DMS53 (cell line): ENCODE measurements at places on chromosomes 4 and X.

GRCh38 chrX:107857837-107858236 lies 32.2 kb downstream of the MID2 start:
- DNase-seq, result peak; percentile 25

DNA sequence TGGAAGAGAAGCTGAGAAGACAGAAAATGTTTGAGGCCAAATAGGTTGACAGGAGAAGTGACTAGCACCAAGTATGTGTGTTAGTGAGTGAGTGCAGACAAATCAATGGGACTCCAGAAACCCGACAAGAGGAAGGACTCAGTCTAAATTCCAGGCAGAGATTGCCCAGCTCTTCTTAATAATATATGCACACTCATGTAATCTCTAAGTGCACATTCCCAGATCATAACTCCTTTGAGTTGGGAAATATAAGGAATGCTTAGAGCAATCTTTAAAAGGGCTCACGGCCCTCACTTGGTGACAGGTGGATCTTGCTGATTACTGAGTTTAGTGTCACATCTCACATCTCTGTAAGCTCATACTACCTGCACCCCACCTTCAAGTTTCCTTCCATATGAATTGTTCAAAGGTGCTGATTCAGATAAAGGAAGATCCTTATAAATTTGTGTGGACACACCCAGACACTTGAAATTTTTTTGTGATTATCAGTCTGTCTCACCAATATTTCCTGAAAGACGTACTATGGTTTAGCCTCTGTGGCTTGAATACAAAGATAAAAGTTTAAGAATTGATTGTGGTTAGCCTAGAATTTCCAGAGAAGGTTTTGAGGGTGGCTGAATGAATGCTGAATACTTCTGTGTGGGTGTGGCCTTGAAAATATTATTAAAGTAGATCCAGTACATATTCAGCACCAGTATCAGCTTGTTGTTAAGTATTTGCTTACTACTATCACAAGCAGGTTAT lies 205.1 kb upstream of the UGT8 start:
- no peak for DNase-seq

DNA sequence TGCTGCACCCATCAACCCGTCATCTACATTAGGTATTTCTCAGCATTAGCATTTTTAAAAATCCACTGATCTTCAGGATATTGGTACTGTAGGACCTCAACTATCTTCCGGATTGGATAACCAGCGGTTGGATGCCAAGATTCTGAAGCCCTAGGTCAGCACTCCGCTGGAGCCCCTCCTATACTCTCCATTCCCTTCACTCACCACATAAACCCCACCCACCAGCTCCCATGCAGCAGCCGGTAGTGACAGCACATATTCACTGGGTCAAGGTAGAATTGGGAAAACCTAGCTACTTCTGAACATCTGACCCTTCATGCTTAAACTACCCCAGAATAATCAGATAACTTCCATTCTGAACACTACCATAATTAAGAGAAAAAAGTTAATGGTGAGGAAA lies 134.9 kb downstream of the CORIN start:
- no peak for DNase-seq

GRCh38 chrX:54808109-54808604 lies 612 bp downstream of the MAGED2 start:
- DNase-seq, result no peak

- peak; percentile 54 for DNase-seq
Measured at GRCh38 chr4:114694770-114695169, 96.2 kb downstream of the UGT8 start.

GRCh38 chrX:129557844-129558480 lies 17.9 kb downstream of the OCRL start:
- no peak for DNase-seq

DNA sequence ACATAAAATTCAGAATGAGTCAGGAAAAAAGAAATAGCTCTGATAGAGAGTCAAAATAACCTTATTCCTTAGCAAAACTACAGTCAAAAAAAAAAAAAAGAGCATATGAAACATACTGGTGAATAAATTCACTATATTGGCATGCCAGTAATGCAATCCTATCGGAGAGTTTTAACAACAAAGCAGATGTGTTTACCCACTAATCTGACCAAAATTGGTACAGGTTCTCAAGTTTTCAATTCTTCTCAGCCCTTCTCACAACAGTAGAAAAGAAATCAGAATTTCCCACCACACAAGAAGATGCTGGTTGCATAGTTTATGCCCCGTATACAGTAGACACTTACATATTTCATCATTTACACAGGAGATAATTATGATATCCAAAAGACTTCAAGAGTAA lies 59.4 kb downstream of the LCORL start:
- DNase-seq, result no peak

GRCh38 chr4:143358923-143359643 lies 22.4 kb downstream of the GAB1 start:
- peak; percentile 70 for DNase-seq

DNA sequence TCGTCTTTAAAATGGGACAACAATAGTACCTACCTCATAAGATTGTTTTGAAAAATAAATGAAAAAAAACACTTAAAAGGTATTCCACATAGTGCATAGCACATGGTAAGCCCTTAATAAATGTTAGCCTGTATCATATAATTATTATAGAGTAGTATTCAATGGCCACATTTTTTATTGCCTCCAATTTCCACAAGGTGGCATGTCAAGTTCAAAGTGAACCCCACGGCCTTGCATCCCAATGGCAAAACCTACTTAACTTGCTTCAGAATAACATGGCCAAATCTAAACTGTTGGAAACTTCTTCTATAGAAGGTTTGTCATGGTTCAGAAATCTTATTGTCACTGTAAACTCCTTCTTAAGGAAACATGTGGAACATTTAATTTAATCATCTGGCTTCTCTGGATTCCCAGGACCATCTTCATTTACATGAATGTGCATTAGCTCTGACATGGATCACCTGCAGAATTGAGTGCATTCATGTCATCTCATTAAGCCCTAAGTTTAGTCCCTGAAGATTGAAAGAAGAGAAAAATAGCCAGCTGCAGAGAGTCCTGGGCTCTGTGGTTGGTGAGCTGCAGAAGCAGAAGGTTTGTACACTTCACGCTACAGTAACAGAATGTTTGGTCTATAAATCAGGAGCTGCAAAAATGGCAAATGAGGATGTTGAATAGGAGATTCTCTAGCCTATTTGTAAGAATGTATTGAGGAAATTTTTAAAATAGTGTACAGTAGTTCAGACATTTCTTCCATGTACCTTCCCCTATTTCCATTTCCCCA lies 61.0 kb downstream of the ANXA3 start:
- peak; percentile 65 for DNase-seq

- DNase-seq, result no peak
Measured at GRCh38 chrX:13000301-13000811, 25.4 kb downstream of the TMSB4X start.

DNA sequence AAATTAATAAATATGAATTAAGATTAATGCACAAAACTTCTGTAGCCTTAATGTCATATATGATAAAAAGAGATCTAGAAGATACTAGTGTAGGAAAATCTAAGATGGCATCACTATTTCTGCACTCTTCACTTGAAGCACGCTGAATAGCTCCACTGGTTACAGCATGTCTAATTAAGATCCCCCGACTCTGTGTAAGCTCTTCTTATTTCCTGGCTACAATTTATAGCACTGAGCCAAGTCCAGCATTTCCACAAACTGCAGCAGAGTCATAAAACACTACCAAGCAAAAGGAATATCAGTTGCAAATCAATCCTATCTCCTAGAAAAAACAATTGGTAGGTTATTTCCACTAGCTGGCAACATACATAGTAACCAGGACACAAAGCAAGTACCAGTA lies 1.3 kb upstream of the CCNA2 start:
- DNase-seq, result no peak

DNA sequence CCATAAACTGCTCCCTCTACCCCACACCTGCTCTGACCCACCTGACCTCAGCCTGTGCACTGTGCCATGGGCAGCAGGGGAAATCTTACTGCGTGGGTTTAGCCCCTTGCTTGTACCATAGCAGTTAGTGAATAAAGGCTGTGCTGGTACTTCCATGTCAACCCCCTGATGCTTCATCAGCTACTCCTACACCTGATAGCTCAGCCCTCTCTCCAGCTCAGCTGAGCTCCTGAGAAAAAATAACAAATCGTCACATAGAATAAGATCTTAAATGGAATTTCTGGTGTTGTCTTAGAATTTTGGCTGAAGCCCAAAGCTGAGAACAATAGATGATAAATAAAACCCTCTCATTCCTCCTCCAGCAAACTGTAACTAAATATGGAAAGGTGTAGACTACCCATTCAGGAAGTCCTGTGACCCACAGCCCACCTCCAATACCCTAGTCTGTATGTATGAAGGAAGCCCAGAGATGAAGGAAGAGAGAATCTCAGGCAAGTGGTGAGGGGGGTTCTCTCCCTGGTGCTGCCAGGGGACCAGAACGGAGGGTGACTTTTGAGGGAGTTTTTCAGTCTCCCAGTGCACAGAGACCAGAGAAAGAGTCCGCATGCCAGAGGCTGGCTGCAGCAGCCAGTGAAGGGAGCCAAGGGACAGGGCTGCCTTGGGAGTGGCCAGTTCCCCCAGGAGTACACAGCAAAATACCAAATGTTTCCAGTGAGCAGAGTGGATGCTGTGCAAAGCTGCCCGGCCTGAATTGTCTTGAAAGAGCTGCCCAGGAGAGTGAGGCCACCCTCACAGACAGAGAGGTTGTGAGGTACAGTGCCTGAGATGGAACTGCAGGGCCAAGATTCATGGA lies 227.3 kb downstream of the QDPR start:
- no peak for DNase-seq

- peak; percentile 25 for DNase-seq
Measured at GRCh38 chr4:64625438-64625837, 216.2 kb upstream of the TECRL start.

DNA sequence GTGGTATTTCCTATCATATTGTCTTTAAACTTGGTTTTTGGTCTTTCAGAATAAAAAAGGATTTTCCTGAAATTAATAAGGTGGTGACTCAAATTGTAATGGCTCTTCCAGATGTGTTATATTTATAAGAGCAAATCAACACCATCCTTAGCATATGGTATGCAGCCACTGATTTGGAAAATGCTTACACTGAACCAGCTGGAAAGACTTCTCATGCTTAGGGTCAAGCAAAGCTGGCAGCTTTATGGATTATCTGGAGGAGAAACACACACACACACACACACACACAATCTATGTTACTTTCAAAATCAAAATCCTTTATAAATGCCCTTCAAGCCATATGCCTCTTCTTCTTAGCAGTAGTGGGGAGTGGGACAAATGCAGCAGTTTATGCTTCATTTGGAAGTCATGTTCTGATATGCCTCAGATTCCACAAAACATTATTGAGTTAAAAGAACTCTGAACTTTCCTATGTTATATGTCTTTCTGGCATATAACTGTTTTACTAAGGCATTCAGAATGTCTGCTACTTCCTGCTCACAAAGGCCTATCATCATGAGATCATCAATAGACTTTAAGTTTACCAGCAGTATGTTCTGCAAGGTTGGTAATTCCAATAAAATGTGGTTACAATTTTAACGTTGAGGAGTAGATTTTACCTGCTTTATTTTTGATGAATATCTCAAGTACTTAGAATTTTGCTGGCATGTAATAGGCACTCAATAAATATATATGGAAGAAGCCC lies 72.9 kb upstream of the PRDM5 start:
- DNase-seq, result no peak

- DNase-seq, result peak; percentile 86
Measured at GRCh38 chr4:10582059-10582686, 102.4 kb downstream of the CLNK start.

DNA sequence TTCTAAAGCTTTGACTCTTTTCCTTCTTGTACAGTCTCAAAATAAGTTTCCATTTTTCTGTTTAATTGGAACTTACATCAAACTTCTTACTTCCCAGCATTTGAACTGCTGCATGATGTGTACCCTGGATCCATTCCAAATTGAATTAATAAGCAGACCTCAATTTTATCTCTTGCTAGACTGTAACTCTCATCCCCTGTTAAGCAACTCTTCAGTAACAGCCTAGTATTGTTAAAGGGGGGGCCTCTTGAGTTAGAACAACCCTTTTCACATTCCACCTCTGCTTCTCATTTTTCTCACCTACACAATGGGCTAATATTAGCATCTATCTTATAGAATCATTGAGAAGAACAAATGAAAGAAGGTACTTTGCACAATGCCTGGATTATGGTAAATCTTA lies 169.4 kb downstream of the IL1RAPL1 start:
- no peak for DNase-seq

DNA sequence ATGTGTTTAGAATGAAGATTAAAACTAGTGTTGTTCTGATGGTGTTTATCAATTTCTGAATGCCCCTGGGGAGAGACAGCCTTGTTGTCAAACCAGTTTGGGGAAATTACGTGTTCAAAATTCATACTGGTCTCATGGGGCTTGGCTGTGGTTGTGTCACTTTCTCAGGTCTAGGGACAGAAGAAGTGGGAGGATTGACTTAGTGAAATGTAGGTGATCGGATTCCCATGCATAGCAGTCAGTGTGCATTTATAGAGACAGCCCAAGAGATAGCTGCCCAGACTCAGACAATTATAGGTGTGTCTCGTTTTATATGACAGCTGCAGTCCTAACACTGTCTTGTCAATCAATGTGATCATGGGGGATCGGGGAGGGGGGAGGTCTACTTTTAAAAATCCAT lies 94.4 kb upstream of the CLCN4 start:
- no peak for DNase-seq

- peak; percentile 2 for DNase-seq
Measured at GRCh38 chr4:111849746-111850284, 295.4 kb upstream of the FAM241A start.

DNA sequence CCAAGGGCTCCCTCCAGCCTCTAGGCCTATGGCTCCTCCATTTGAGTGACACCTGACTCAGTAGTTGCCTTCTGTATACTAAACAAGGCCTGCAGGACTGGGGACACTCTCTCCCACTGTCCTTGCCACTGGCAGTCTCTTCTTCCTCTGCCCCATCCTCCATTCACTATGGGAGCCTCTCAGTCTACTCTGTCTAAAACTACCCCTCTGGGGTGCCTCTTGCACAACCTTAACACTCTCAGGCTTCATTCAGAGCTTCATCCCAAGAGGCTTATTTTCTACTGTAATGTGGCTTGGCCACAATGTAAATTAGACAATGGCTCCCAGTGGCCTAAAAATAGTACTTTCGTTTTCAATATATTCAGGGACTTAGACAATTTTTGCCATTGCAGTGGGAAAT lies 133.0 kb downstream of the ZC4H2 start:
- no peak for DNase-seq

DNA sequence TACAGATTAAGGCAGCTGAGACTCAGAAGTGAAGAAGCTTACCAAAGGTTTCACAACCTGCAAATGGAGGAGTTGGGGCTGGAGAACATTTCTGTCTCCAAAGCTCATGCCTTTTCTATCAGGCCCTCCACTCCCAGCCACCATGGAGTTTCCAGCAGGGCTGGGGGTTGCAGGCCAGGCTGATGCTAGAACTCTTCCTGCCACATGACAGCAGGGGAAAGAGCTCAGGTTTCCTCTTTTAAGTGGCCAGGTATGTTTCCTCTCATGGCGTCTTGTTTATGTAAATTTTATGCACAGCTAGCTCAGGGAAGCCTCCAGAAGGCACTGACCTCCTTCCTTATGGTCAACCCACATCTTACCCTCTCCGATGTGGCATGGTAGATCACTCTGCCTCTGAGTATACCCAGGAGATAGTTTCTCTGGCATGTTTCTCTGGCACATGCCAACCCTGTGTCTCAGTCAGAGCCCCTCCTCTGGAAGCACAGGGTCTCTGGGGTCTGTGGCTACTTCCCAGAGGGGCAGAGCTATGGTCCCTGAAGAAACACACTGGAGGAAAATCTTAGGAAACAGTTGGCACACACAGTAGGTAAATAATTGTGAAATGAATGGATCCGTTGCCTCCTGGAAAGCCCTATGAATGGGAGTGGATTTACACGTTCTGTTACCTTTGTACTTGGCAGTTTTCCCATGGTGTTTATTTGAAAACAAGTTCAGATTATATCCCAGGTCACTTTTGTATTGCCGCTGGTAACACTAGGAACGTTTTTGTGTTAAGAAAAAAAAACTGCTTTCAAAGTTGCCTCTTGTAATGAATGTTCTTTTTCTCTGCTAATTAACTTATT lies 28.9 kb downstream of the PDK3 start:
- peak; percentile 44 for DNase-seq
